ENCODE measurements at places on chromosomes 11 and 22.
A peak's percentile ranks its signal among the peaks of the same experiment; 100 is the strongest.

DNA sequence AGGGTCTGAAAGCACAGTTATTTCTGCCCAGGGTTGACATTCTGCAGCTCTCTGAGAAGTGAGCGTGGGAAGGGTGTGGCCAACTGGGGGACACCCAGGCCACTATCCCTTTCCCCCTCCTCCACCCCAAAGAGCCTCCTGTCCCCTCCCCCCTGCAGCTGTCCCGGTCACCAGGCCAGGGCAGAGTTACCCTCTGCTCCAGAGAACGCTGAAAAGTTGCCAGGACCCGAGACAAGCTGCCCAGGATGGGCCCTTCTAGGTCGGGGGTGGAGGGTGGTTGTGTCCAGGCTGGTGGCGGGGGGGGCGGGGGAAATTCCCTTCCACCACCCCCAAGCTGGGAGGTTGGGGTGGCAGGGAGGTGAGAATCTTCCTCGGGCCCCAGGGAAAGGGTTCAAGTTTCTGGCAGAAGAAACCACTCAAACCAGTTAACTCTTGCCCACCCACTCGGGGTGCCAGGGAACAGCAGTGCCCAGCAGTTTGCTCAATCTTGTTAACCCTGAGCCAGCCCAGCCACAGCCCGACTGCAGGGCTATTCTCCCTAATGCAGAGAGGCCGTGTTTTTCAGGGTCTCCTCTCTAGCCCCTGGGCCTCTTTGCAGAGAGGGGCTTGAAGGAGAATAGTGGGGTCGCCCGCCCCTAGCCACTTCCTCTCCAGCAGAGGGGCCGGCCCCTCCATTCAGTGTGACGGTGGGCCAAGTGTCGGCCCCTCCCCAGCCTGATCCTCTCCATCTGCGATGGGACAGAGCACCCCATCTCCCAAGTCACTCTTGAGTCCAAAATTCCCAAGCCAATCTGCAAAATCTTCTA, 697 bp downstream of the LGALS1 start:
- DNase-seq: peak; percentile 30

DNA sequence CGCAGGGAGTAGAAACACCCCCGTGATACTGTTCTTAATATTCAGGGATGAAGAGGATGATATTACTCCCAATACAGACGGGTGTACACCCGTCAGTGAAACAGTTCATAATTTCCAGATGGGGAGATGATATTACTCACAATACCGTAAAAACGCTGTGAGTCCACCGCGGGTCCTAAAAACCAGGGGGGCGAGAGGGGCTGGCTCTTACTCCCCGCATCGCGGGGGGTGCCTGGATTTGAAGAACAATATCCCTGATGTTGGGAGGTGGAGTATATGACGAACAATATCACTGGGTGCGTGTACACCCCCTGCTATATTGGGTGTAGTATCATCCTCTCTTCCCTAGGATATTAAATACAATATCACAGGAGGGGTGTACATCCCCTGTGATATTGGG, 20.5 kb upstream of the APOL5 start:
- peak; percentile 28 for DNase-seq

GRCh38 chr11:96197801-96198701, 144.9 kb downstream of the MAML2 start:
- DNase-seq: no peak

DNA sequence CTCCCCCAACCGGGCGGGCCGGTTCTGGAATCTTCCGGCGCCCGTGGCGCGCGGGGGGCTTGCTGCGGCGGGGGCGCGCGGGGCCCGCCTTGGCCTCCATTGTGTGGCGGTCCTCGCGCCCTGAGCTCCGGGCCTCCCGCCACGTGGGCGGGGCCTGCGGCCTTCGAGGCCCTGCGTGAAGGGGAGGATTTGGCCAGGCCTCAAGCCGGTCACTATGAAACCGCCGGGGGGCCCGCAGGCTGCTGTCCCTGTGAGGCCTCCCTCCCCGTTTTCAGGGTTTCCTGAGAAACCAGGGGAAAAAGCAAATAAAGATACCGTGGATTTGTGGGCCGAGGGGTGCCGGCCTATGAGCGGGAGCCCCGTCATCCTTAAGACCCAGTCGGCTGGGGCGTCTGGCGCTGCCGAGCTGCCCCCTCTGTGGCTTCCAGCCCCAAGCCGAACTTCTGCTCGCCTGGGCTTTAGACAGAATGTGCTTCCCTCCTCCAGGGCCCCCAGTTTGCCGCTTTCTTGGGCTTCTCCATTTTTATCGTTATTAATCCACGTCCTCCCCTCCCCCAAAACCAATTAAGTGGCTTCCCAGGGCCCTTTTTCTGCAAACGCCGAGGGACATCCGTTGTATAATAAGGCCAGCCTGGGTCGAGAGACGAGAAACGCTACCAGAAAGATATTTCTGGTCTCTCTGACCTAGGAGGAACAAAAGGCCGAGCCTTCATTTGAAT, 602 bp downstream of the EWSR1 start:
- DNase-seq: peak; percentile 59

GRCh38 chr22:50202130-50202666, 1.4 kb downstream of the SELENOO start:
- no peak for DNase-seq

GRCh38 chr22:36787204-36787988, 11.5 kb upstream of the IFT27 start:
- no peak for DNase-seq

DNA sequence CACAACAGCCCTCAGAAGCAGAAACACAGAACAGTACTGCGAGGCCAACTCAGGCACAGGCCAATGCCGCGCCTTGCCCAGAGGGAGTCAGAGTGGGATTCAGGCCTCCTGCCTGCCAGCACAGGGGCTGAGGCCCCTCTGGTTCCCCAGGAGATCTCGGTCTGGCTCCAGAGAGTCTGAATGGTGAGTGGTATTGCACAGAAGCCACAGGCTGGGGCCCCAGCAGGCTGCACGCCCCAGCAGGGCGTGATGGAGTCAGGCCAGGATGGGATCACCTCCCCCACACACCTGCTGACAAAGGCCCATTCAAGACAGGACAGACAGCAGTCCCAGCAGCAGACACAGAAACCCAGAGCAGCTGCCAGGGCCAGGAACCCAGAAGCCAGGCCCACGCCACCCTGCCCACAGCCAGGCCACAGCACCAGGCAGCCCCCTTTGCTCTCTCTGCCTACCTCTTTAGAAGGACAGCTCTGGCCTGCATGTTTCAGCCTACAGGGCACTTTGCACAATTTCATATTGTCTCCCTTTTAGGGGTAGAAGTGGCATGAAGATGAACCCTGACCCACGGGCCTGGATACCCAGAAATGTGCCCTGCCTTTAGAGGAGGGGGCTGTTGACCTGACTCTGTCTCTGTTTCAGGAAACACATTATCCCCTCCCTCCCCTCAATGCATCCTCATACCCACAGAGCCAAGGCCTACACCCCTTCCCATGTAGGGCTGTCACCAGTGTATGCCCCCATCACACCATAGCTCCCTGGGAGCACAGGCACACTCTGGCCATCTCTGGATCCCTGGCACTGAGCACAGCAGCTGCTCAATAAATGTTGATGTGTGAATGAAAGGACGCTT, 6.1 kb downstream of the FXYD6 start:
- no peak for DNase-seq

GRCh38 chr11:117457031-117457785, 129.6 kb downstream of the CEP164 start:
- DNase-seq: no peak

DNA sequence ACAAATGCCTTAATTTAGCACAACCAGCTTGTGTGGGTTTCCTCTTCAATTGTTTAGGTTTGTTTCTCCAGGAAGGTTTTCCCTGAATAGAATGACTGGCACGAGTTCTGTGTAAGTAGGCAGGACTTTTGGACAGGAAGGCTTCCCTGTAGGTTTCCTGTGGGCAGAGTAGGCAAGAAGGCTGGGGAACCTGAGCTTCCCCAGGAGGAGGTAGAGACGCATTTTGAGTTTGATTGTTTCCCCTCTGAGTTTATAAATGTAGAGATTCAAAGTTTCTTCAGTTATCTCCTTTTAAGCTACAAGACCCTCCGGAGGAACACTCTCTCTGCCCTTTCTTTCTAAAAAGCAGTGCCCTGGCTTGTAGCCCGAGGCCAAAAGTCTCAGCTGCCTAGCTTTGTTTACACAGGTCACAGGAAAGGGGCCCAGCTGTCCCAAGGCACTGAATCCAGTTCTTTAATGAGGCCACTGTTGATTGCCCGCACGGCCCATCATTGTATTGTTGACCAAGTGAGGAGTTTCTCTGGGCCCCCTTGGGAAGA, 66.6 kb upstream of the RDX start:
- DNase-seq: no peak

DNA sequence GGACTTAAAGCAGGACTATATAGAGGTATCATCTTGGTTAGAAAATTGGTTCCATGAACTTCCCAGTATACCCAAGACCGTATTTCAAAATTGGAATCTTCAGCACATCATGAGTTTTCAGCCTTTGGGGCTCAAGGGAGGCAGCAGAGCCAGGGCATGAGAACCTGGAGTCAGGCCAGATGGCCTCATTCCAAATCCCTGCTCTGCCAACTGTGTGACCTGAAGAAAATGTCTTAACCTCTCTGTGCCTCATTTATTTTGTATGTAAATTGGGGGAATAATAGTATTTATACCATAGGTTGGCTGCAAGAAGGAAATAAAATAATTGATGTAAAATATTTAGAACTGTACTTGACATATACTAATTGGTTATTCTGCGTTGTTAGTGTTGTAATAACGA, 987.6 kb downstream of the TBC1D22A start:
- DNase-seq: no peak

DNA sequence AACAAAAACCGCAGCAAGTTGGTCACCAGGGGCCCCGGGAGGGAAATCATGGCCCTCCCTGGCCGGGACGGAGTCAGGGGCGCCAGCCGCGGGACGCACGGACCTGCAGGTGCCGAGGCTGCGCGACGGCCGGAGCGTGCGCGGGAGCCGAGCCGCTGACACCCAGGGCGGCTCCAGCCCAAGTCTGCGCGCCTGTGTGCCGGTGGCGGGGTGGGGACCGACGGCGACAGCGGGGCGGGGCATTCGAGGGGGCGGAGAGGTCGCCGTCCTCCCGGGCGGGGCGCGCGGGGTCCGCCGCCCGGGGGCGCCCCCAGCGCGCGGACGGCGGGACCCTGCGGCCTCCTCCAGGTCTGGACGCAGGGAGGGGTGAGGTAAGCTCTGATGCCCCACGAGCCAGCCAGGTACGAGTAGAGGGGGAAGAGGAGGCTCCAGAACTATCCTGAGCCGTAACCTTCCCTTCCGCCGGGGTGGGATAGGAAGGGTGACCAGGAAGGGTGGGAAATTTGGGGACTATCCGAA, at the start of gene ESAM:
Gene ESAM (minus strand): TSS at position 186 of the 519 bp plus-strand sequence. CDS start 136 bp downstream, at position 50.
- peak; percentile 72 for DNase-seq

- no peak for DNase-seq
Observed at GRCh38 chr22:49525801-49526535, 301.7 kb downstream of the BRD1 start.

DNA sequence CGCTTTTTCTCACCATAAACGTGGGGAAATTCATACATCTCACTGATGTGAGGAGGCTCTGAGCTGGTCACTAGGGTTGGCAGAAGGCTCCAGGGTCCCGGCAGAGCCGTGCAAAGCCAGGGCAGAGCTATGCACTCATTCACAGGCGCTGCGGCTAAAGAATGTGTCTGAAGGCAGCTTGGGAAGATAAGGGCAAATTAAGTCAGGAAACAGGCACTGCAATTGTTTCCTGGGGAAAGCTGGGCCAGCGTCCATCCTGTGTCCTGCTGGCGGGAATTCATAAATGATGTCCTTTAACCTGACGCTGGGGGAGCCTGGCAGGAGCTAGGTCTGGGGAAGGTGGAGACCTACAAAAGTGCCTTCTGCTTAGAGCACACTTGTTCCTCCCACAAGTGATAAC, 27.6 kb downstream of the PKNOX2 start:
- DNase-seq: no peak

- DNase-seq: no peak
Observed at GRCh38 chr22:35530700-35531099, 9.9 kb upstream of the RASD2 start.

- DNase-seq: no peak
Observed at GRCh38 chr11:115155978-115156377, 348.2 kb downstream of the CADM1 start.

DNA sequence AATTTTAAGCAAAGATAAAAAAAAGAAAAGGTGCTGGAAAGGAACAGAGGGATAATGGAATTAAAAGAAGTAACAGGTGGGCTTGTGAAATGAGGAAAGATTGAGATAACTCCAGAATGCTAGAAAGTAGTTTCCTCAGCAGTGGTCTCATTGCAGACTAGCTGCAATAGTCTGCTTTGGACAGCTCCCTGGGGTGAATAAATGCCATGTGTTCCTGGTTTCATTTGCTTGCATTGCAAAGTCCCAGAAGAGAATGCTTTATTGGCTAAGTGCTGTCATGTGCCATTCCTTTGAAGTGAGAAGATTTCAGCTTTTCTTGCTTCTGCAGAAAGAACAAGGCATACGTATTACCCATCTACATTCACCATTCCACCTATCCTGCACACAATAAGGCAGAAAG, 478.8 kb upstream of the RAG2 start:
- no peak for DNase-seq

- DNase-seq: no peak
Observed at GRCh38 chr11:118276422-118276821, 12.3 kb upstream of the MPZL2 start.

DNA sequence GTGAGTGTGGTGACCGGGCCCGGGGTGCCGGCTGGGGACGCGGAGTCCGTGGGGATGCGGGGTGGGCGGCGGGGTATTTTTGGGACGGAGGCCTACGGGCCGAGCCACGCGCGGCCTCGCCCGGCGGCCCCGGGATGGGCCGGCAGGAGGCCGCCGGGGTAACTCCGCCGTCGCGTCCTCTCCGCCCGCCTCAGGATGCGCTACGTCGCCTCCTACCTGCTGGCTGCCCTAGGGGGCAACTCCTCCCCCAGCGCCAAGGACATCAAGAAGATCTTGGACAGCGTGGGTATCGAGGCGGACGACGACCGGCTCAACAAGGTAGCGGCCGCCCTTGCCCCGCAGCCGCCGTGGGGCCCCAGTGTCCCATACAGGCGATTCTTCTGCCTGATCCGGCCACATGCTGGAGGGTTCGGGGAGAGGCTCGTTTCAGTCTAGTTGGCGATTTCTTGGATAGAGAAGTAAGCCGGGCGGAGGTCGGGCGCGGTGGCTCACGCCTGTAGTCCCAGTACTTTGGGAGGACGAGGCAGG, 337 bp downstream of the RPLP2 start:
- no peak for DNase-seq

DNA sequence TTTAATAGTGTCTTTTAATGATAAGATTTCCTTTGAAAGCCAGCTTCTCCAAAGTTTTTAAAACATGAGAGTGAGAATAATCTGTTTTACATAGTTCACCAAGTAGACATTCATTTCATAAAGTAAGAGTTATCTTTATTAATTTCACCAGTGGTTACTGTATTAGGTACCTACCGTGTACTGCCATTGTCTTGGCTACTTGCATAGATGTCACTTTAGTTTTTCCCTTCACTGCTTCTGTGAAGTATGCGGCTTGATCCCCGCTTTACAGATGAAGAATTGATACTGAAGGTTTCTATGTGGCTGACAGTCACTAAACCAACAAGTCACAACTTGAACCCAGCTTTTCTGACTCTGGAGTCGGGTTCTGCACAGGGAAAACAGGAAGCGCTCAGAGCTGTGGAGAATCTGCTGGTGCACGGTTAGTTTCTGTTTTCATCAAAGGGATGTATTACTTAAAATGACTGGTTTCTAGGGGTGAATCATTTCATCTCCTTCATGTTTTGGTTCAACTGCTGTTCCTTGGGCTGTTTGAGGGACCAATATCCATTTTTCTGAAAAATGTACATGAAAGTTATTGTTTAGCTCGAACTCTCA, 39.3 kb upstream of the MYO18B start:
- DNase-seq: no peak
